ENCODE measurements at places on chromosomes 6 and 20.

GRCh38 chr6:70709826-70710225 is 42.1 kb downstream of the SMAP1 start:
- DNase-seq: no peak

DNA sequence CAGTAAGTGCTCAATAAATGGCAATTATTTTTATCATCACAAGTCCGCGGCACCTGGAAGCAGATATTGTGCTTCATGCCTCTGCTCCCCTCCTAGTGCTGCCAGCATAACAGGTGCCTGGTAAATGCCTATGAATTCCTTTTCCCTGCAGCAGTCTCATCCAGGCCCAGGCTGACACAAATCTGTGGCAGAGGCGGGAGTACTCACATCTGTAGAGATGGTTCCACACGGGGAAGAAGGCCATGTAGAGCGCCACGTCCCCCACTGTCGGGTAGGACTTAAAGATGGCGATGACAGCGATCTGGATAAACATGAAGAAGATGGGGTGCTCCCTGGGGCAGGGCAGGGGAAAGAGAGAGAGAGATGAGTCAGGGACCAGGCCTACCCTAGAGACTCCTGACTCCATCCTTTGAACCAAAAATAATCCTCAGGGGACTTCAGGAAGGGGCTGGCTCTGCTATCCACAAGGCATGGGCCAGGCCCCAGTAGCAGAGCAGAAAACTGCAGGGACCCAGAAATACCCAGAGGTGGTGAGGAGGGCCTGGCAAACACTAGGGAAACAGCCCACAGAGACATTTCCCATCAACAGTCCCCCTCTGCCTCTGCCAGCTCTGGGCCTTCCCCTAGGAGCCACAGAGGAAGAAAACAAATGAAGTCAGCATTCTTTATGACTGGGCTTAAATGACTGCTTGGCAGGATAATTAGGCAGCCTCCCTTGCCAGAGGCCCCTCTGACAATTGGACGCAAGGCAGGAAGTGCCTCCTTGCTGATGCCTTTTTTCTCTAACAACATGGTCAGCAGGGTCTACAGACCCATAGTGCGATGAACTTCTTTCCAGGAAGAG is 23.0 kb downstream of the MAP1LC3A start:
- DNase-seq: no peak

- no peak for DNase-seq
Observed at GRCh38 chr6:11601776-11602605, 64.4 kb downstream of the TMEM170B start.

GRCh38 chr20:50401587-50402418 is 108.4 kb upstream of the PTPN1 start:
- DNase-seq: no peak

GRCh38 chr6:154909821-154910220 is 85.3 kb upstream of the TIAM2 start:
- no peak for DNase-seq

DNA sequence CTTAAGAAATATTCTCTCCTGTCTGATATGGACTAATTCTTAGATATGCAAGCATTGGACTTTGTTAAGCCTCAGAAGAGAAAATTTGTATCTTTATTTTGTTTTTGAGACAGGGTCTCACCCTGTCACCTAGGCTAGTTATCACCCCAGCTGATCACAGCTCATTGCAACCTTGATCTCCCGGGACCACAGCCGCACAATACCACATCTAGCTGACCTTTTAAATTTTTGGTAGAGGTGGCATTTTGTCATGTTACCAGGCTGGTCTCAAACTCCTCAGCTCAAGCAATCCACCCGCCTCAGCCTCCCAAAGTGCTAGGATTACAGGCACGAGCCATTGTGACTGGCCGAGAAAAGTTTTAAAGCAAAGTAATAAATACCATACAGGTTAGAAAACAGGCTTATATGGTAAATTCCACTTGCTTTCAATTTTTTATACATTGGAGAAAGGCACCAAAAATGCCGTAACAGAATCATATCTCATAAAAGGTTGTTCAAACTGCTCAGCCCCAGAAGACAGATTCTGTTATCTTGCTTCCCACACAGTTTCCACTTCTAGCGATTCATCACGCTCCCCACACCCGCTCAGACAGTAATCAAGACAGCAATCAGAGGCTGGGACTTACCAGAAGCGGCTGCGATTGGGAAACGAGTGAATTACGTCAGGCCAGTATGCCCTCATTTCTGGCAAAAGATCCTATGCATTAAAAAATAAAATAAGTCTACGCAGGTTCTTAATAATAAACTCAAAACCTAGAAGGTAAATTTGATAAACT is 13.8 kb downstream of the RNASET2 start:
- no peak for DNase-seq

GRCh38 chr6:121925534-121926255 is 473.8 kb upstream of the HSF2 start:
- DNase-seq: no peak

DNA sequence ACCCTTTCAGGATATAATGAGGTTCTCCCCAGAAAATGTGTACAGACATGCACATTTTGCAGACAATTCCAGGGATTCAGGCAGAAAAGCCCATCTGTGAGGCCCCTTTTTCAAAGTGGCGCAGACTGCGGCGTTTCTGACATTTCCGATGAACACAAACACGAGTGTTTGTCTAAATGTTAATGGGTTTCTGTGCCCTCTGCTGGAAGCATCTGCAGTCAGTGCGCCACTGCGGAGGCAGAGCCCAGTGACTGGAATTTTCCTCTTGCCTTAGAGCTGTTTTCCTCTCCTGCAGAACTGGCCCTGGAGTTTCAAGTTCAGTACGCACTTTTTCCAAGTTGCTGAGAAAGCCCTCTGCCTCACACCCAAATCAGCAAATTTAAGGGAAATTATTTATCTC is 15.3 kb downstream of the ANKRD60 start:
- DNase-seq: no peak

DNA sequence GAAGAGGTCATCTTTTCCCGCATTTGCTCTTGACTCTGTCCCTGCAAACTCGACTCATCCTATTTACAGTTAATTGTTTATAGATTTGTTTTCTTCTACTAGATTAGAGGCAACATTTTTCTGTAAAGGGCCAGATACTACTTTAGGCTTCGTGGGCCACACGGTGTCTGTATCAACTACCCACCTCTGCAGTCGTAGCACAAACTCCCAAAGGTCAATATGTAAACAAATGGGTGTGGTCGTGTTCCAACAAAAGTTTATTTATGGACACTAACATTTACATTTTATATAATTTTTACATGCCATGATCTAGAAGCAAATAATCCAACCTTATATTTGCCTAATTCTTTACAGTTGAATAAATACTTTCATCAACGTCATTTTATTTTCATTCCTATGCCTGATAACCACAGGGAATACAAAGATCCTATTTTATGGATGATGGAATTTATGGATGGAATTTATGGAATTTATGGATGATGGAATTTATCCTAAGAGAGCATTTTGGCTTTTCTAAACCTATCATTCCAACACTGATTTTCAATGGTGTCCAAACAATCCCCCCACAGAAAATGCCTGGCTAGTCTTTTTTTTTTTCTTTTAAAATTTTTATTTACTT is 232.8 kb downstream of the MYLK4 start:
- no peak for DNase-seq

DNA sequence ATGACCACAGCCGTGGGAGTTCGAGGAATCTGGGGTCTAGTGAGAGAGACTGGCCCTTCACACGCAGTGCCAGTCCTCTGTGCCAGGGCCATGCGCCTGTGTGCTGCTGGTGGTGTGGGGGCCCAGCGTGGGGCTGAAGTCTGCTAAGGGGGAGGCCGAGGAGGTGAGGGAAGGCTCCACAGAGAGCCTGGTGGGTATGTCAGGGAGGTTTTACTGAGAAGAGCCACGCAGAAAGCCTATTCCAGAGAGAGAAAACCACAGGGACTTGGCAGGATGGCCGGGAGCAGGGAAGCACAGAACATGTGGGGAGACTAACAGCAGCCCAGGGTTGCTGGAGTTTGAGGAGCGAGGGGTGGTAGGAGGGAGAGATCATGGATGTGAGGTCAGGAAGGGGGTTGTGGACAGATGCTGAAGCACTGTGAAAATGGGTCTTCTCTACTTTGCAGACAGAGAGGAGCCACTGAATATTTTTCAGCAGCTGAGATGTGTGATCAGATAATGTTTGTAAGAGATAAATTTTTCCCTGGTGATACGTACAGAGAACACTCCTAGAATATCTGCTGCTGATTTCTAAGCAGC is 35.3 kb downstream of the DUSP22 start:
- peak; percentile 69 for DNase-seq

GRCh38 chr6:105452924-105453756 is 50.3 kb upstream of the PREP start:
- DNase-seq: peak; percentile 62

GRCh38 chr6:116386581-116387299 is 16.0 kb downstream of the DSE start:
- DNase-seq: no peak

- peak; percentile 51 for DNase-seq
Observed at GRCh38 chr6:33170176-33171015, 21.9 kb downstream of the COL11A2 start.

GRCh38 chr20:61744691-61745396 is 320.8 kb downstream of the TAF4 start:
- DNase-seq: no peak

DNA sequence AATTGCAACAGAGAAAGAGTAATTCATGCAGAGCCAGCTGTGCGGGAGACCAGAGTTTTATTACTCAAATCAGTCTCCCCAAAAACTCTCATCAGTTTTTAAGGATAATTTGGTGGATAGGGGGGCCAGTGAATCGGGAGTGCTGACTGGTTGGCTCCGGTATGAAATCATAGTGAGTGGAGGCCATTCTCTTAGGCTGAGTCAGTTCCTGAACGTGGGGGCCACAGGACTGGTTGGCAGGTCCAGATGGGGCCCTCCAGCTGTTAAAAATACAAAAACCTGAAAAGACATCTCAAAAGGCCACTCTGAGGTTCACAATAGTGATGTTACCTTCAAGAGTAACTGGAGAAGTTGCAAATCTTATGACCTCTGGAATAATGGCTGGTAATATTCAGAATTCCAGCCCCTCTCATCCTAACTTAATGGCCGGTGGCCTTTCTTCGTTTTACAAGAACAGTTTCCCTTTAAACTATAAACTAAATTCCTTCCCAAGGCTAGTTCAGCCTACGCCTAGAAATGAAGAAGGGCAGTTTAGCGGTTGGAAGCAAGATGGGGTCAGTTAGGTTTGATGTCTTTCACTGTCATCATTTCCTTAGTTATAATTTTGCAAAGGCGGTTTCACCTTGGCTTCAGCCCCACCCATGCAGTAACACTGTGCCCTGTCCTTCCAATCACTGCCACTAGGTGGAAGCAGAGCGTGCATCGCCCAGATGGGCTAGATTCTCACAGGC is 6.8 kb upstream of the MICA start:
- DNase-seq: peak; percentile 86

DNA sequence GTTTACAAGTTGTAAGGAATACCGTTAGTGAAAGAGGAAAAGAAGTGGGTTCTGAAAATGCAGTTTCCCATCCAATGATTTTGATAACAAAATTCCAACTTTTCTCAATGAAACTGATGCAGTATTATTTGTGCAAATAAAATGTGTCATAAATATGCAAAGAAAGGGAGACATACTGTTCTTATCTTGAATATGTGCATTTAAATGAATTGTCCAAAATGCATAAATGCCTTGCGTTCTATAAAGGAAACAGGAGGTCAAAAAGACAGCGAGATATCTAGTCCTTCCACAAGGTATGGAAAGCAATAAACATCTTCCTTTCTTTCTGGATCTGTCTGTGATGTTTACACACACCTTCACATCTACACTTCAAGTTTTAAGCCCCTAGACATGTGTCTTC is 54.6 kb upstream of the ISM1 start:
- no peak for DNase-seq

DNA sequence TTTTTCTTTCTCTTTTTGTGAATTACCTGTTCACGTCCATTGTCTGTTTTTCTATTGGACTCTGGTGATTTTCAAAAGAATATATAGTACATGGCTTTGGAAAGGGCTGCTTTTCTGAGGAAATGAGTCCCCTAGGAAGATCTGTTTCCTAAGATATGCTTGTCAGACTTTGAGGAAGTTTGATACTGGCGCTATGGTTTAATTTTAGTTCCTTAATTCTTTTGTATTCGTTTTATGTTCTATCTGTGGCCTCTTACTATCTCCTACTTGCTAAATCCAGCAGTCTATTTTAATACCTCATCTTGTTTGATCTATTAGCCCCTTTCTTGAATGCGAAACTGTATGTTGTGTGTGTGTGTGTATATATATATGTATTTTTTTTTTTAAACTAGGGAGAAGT is 101.9 kb downstream of the LIN28B start:
- no peak for DNase-seq

DNA sequence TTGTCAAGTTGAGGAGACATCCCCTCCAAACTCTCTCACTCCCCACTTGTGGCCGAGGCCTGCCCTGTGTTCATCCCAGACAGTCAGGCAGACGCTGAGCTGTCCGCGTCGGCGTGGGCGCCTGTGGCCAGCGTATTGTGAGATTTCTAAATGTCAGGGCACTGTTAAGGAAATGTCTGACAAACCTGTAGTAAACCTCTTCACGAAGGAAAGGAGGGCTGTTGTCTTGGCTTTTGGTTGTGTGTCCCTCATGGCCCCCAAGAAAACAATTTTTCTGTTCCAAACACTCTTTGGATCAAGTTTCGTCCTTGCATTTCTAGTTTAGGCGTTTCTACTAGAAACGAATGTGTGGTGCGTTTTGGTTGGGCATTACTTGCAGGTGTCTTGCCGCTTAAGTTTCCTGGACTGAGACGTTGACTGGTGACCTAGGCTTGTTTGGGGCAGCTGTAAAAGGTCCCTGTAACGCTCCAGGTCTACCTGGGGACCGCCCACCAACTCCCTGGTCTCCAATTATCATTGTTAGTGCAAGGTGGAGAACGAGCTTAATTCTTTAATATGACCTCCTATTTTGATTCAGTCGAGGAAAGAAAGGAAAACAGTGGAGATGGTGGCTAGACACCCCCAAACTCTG is 8.7 kb upstream of the POU3F2 start:
- no peak for DNase-seq

DNA sequence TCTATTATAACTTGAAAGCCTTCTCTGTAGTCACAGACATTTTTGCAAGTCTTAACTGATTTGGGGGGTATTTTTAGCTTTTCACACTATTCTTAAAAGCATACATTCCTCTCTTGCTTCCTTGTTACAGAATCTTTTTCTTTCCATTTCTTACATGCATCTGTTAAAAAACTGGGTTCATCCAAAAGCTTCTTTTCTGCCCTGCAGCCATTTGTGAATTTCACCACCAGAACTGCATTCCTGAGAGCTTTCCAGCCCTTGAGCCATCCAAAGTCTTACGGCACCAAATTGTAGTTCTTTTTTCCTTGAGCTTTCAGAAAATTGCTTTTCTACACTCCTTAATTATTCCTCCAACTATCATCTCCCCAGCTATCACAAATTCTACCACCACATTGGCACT is 19.7 kb upstream of the GSTA4 start:
- no peak for DNase-seq

GRCh38 chr6:46677314-46677654 is 10.4 kb upstream of the TDRD6 start:
- DNase-seq: no peak

DNA sequence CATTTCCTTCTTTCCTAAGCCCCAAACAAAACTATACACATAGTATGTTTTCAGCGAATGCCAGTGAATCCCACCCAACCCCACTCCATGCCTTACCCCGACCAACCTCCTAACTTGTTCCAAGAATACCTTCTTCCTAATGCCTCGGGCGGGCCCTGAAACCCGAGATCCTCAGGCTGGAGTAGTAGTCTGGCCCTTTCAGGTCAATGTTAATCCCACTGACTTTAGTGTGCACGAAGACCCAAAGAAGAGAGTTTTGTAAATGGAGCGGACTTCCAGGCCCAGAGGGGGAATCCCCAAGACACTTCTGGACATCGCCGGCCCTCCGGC is 394 bp downstream of the YIPF3 start:
- no peak for DNase-seq

GRCh38 chr20:3797226-3797545 is 1.1 kb downstream of the CDC25B start:
- no peak for DNase-seq

- no peak for DNase-seq
Observed at GRCh38 chr6:82185948-82186535, 61.5 kb downstream of the IBTK start.

Measured in upper lobe of right lung (tissue), 1 donor.